Stimulated activated CD4-positive, alpha-beta T cell treated with anti-CD3 and anti-CD28 coated beads, Interleukin-1b, Interleukin-23, amount 100 ng/mL, for 48 hours (primary cell): ENCODE measurements at places on chromosomes 1 and 21.
A peak's percentile ranks its signal among the peaks of the same experiment; 100 is the strongest.

- DNase-seq = no peak
These were observed 93.5 kb downstream of the KIF26B start for GRCh38 chr1:245248231-245248731.

GRCh38 chr1:98323906-98324358 lies 337.6 kb upstream of the SNX7 start:
- no peak for DNase-seq

- DNase-seq = no peak
These were observed 2.8 kb upstream of the AZIN2 start for GRCh38 chr1:33078030-33078591.

- no peak for DNase-seq
These were observed 100.0 kb downstream of the POFUT2 start for GRCh38 chr21:45187646-45188045.

DNA sequence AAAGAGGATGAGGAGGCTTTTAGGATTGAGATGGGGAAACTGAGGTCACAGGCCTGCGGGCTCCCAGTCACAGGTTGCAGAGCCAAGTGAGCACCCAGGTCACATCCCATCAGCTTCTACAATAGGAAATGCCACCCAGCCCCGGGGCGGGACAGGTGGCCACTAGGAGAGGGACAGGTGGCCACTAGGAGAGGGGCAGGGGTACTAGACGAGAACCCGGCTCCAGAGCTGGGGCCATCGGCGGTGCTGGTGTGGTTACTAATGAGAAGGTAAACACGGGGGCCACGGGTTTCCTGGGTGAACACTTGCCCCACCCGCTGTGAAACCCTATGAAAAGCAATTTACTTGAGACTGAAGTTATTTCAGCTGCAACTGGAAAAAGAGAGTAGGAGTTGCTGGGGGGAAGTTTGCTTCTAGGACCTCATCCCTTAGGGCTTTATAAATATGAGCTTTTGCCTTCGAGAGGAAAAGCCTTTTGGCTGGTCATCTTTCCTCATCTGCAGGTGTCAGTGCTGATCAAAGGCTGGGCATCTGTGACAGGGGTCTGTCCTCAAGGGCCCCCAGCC lies 52.5 kb downstream of the MRPL37 start:
- DNase-seq = no peak

- DNase-seq = no peak
These were observed 99.1 kb upstream of the DISP3 start for GRCh38 chr1:11379851-11380250.

DNA sequence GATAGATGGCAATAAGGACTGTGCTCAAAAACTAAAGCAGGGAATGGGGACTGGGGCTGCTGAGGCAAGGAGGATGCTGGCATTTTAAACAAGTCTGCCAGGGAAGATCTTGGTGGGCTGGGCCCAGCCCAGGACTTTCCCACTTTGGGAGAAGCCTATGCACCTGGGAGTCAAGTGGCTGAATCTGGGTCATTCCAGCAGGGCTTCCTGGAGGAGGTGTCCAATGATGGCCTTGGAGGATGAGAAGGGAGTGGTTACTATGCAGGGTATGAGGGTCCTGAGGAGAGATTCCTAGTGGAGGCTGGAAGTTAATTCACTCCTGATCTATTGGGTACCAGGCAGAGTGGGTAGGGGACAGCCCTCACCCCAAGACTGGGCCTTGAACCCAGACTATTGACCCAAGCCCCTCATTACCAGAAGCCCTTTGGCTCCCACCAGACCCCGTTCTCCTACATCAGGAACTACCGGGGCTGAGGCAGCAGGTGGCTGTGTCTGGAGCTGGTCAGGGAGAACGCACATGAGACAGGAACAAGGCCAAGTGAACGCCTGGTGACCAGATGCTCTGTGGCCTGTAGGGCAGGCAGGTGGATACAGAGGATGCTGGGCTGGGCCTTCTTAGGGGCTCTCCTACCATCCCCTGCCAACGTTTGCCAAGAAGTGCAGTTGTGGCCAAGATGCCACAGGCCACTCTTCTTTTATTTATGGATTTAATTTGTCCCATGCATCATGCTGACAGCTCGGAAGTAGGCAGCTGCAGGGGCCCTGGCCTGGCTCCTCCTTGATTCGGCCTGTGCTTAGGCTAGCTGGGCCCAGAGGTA lies 18.3 kb upstream of the LRP8 start:
- no peak for DNase-seq

GRCh38 chr1:229368347-229368746 lies 25.5 kb upstream of the CCSAP start:
- DNase-seq = no peak

GRCh38 chr1:28507646-28508434 lies 2.0 kb downstream of the RCC1 start:
- DNase-seq = no peak

DNA sequence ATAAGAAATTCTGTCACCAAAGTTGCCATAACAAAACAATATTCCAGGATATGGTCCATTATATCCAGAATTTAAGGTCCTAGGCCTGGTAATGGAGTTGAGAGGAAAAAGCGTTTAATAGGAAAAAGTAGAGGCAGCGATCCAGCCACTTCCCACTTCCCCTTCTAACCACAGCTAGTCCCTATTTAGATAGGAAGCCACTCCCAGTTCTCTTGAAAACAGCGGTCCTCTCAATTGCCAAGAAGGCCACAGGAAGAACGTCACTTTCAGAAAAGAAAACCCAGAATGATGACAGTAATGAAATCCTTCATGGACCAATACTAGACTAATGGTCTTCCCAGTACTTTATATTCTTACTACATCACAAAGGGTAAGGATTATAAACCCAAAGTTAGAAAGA lies 38.6 kb downstream of the ABL2 start:
- no peak for DNase-seq

DNA sequence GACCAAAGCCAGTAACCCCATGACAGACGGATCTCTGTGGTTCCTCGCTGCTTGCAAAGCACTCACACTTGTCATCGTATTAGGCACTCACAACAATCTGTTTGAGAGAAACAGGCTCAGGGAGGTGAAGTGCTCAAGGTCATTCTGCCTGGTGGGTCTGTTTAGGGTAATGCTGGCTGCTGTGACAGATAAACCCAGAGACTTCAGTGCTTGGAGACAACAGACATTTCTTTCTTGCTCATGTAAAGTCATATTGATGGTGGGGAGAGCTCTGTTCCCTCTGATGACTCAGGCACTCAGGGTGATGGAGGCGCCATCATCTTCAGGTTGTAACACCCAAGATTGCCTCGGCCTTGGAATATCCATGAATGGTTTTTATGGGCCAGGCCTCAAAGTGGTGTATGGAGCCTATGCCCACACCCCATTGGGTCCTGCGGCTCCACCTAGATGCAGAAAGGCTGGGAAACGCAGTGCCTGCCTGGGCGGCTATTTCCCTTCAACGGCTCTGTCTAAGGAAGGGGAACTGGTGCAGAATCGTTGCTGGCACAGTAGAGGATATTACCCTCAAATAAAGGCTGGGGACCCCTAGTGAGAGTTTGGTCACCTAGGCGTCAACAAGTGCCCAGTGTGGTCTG lies 71.6 kb upstream of the SELENON start:
- no peak for DNase-seq

DNA sequence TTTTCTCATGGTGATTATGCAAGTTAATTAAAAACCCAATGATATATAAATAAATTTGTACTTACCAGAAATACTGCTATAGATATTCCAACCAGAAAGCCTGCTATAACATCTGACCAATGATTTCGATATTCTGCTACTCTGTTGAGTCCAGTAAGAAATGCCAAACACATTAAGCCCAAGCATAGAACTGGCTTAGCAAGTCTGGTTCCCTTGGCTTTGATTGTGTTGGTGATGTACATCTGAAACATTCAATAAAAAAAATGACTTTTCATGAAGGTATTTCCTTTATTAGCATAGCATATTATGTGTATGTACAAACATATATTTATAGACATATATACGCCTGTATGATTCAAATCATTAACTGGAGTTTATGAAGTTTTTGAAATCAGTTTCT lies 82.8 kb downstream of the PLPPR5 start:
- DNase-seq = no peak

DNA sequence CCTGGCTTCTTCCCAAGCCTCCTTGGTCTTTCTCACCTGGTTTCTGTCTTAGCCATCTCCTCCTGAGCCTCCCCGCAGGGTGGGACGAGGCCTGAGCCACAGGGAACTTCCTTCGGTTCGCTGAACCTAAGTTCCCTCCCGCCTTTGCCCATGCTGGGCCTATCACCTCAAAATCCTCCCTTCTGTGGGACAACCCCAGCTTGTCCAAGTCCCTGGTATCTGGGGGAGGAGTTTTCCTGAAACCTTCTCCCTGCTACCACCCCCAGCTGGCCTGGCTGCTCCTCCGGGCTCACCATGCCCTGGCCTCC lies 27.7 kb upstream of the VPS13D start:
- no peak for DNase-seq

- DNase-seq = no peak
These were observed 25.1 kb upstream of the NGF start for GRCh38 chr1:115363171-115363570.

DNA sequence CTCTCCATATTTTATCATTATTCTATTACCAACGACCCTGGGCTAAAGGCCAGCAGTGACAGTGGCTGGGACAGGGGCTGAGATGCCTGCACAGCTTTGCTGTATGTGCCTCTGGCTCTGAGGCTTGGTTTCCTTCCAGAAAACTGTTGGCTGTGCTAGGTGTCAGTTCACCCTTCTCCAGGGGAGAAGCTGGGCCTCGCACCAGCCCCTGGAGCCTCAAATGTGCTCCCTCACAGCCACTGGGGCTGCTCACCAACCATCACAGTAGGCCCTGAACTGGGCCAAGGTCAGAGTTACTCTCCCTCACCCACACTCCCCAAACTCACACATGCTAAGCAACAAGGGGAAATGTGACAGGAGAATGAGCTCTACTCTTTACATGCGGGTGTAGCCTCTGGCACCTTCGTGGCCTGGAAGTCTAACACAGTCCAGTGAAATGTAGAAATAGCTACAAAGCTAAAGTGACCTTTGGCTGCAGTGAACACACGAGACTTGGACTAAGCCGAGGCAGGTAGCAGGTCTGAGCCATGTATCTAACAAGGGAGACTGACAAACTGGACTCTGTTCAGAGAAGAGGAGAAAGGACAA lies 4.7 kb upstream of the CD160 start:
- DNase-seq = no peak

- peak; percentile 37 for DNase-seq
These were observed 26.6 kb upstream of the HPDL start for GRCh38 chr1:45299981-45300668.

DNA sequence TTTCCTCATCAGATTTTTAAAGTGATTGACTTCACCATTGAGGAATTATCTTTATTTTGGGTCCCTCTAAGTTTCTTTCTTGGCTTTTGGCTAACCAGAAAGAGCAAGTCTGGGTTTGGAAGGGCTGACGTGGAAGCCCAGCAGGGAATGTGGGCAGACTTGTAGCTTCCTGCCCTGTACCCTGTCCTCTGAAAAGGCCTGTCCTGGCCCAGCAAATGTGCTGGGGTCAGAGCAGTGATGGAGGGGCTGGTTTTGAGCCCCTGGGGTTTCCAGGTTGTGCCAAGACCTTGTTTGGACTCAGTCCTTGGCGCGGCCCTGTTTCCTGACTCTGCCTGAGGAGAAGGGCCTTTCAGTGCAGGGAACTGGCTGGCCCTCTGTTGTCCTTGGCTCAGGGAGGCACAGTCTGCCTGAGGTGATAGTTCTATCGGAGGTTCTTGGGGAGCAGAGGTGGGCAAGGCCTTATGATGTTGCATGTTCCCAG lies 72.1 kb downstream of the UCK2 start:
- no peak for DNase-seq

GRCh38 chr1:12617901-12618660 lies at the start of gene DHRS3:
Gene DHRS3, minus strand, starts transcription at chr1:12618210. Its CDS starts 862 bp downstream, at chr1:12617348.
- DNase-seq = peak; percentile 66

DNA sequence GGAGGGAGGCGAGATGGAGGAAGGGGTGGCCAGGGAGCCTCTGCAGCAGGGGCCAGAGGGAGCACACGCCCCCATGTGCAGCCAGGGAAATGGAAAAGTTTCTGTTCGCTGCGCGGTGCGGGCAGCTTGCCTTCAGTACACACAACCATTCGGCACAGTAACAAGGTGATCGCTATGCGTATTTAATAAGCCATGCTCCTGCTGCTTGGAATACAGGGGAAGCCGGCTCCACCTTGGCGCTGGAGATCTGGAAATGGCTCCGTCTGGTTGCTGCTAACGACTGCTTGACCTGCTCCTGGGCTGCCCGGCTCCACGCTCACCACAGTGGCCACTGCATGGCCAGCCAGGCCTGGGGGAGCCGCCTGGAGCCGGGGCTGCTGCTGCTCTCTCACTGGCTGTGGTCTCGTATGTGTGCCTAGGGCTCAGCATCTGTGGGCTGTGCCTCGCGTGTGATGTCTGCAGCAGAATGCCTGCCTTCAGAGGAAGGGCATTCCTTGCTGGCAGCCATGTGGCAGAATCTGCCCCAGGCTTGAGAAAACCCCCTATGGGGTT lies 86.4 kb upstream of the ACTL8 start:
- no peak for DNase-seq

DNA sequence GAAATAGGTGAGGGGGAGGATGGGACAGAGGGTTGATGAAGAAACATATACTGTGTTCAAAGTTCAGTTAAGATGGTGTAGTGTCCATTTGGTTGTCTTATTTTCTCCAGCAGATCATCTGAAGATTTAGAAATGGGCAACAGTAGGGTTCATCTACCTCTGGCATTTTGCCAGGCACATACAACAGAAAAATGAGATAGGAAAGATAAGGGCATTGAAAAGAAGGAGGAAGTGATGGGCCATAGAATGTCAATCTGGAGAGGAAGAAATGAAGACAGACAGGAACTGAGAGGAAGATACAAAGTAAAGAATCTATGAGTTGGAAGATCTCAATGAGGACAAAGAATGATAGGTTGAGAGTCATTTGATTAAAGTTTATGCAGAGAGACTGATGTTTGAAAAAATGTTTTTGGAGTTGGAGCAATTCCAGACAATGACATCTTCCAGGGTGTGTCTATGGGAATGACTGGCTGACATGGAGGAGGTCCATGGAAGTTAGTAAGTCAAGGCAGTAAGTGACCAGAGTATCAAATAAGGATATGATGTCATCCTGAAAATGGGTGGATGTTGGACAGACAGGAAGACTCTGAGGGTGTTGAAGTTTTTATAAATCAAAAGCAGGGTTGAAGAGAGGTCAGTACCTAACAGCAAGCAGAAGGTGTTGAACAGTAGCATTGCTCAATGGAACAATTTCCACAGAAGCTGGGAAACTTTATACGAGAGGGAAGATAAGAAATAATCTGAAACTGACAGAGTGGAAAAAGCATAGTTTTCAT lies 18.7 kb upstream of the CD55 start:
- no peak for DNase-seq

- DNase-seq = no peak
These were observed 88.0 kb upstream of the SLFNL1 start for GRCh38 chr1:41109310-41110197.
